ENCODE measurements at places on chromosomes 12 and 14. TPM values are rescaled to one million over a fixed set of nuclear protein-coding genes. Genes with fewer than 3 reads are reported as not detected.

AQP2 gene
- polyA plus RNA-seq: not detected

DNA sequence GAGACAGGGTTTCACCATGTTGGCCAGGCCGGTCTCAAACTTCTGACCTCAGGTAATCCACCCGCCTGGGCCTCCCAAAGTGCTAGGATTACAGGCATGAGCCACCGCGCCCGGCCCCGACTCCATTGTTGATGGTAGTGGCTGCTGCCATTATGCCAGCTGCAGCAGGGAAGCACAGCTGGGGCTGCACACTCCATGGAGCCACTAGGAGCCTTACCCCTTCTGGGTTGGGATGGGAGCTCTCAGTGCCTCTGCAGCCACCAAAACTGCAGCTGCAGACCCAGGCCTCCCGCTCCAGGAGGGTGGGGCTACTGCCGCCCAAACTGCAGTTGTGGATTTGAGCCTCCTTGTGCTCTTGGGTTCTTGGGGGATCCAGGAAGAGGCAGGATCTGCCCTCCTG, 25.9 kb downstream of the TCHP start:
- no peak for DNase-seq

DNA sequence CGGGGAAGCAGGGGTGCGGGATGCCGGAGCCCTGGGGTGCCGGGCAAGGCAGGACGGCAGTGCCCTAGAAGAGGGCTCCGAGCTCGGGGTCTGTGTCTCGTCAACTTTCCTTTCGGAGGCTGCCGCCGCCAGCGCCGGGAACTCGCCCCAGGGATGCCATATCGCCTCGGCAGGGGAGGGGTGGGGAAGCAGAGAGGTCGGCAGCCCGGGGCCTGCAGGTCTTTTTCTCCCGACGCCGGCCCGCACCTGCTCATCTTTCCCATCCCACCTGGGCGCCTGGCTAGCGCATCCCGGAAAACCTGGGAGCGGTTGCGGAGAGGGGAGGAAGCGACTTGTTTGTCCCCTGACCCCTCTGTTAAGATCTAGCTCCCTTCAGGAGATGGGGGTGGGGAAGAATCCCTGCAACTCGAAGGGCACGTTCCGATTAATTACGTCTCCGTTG, 547 bp downstream of the CNTN1 start:
- DNase-seq: no peak

- no peak for DNase-seq
Observed at GRCh38 chr12:52543985-52544883, 8.7 kb downstream of the KRT71 start.

VRTN gene
- not detected for polyA plus RNA-seq

HOXC6 gene
- polyA plus RNA-seq: 16.3 TPM

TEX22 gene
- 0.56 TPM for polyA plus RNA-seq

PROX2 gene
- 0.71 TPM for polyA plus RNA-seq

DNA sequence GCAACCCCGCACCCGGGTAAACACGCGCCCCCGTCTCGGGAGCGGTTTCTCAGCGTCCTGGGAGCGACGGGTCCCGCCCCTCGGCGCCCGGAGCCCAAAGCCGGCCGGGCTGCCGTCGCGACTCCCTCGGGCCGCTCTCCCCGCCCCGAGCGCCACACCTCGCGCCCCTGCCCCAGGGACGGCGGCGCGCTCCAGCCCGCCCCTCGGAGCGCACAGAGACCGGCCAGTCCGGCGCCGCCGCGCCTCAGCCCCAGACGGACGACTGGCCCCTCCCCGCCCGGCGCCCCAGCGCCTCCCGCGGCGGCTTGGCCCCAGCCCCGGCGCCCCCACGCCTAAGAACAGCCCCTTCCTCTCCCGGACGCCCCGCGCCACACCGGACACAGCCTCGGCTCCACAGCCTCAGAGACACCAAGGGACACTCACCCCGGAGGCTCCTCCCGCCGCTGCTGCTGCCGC, 411 bp downstream of the BTBD7 start:
- peak; percentile 35 for DNase-seq

GRCh38 chr14:100048786-100049185, 16.4 kb upstream of the EVL start:
- no peak for DNase-seq

PPP4R4 gene
- polyA plus RNA-seq: 0.22 TPM

DNA sequence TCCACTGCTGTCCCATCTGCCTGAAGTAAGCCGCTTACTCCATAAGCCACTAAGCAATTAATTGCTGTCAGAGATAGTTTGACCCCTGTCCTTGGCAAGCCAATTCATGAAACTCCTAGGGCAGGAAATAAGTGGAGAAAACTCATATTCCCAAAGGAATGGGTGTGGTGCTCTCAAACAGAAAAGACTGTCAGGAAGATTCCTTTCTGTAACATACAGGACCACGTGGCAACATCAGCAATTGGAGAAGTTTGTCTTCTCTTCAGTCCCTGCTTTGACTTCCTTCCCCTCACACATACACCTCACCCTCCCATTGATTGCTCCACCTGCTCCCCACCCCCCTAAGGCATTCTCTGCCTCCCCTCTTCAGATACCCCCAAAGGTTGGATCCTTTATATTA, 36.2 kb upstream of the MDM1 start:
- DNase-seq: no peak

GRCh38 chr12:3542911-3543310, 51.9 kb downstream of the PRMT8 start:
- no peak for DNase-seq

- DNase-seq: no peak
Observed at GRCh38 chr12:41627476-41627875, 439.4 kb downstream of the PDZRN4 start.

GRCh38 chr12:29242921-29243431, 93.9 kb downstream of the FAR2 start:
- no peak for DNase-seq

GRCh38 chr14:32039401-32040030, 37.6 kb upstream of the ARHGAP5 start:
- no peak for DNase-seq

GRCh38 chr12:126627596-126627995, 1562.4 kb downstream of the AACS start:
- DNase-seq: no peak

ADAM21 gene
- polyA plus RNA-seq: 0.40 TPM

DNA sequence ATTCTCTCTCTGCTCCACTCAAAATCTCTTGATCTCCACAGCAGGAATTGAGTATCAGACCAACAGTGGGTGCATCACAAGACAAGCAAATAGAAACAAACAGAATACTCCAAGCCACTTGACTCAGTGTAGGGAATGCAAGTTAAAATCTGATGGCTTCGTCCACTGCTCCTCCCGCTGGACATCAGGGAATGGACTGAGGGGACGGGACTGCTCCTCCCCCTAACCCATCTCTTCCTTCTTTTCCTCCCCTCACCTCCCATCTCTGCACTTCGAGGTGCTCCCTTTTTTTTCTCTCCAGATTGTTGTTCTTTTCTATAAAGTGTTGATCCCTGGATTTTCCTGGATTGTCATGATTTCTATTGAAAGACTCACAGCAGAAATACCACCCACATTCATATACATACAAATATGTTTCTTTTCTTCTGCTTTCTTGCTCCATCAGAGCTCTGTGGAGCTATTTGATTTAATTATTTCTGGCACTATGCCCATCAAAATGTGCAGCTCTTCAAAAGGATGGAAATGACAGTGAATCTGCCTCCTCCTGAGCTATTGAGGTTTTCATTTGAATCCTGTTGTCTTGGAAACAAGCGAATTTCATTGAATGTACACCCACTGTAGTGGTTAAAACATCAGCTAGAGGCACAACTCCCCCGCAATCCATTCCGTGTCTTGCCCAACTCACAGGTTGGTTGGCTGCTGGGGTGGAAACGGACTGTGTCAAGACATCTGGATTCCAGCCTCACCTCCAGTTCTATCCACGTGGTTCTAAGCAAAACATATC, 199.7 kb downstream of the SPTSSA start:
- no peak for DNase-seq

- DNase-seq: no peak
Observed at GRCh38 chr14:65993103-65993502, 493.1 kb upstream of the CCDC196 start.

SLC8A3 gene
- 5.8 TPM for polyA plus RNA-seq

- no peak for DNase-seq
Observed at GRCh38 chr12:104624529-104624928, 167.8 kb downstream of the CHST11 start.

GRCh38 chr12:66403746-66404145, 101.5 kb downstream of the HELB start:
- no peak for DNase-seq

- no peak for DNase-seq
Observed at GRCh38 chr14:100535287-100536120, 51.7 kb downstream of the BEGAIN start.

GRCh38 chr14:56532546-56532945, 47.1 kb upstream of the TMEM260 start:
- DNase-seq: no peak

UNC79 gene
- polyA plus RNA-seq: 0.58 TPM

KSR2 gene
- not detected for polyA plus RNA-seq

AKAP6 gene
- 67.7 TPM for polyA plus RNA-seq
